ENCODE measurements at places on chromosomes 5 and 9.

- DNase-seq = no peak
Observed at GRCh38 chr5:137730336-137730735, 5.6 kb downstream of the KLHL3 start.

DNA sequence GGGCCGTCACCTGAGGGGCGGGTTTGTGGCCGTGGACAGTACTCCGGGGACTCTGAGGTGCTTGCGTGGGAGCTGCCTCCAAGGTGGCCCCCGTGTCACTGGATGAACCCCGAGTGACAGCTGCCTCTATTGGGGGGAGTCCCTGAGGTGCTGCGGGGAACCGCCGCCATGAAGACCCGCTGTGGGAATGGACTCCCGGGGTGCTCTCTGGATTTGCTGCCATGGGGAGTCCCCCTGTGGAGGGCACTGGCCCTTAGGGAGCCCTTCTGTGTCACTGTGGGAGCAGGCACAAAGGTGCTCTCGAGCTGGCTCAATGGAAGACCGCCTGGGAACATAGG, 100.2 kb upstream of the CCL21 start:
- no peak for DNase-seq

GRCh38 chr9:297104-297972, 82.7 kb downstream of the DOCK8 start:
- DNase-seq = peak; percentile 37

DNA sequence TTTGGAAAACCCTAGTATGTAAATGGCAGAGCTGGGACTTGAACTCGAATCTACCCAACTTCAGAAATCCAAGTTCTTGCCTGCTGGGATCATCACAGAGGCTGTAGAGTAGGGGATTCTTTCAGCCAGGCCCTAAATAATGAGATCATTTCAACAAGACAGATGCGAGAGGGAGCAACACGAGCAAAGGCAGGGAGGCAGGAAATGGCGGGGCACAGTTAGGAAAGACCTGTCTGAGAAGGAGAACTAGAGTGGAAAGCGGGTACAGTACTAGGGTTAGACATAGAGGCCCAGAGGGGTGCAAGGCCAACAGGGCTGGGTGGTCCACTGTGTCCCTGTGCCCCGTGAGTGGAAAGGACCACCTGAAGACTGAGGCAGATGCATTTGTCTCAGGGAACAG, 46.1 kb downstream of the MVB12B start:
- DNase-seq = no peak

DNA sequence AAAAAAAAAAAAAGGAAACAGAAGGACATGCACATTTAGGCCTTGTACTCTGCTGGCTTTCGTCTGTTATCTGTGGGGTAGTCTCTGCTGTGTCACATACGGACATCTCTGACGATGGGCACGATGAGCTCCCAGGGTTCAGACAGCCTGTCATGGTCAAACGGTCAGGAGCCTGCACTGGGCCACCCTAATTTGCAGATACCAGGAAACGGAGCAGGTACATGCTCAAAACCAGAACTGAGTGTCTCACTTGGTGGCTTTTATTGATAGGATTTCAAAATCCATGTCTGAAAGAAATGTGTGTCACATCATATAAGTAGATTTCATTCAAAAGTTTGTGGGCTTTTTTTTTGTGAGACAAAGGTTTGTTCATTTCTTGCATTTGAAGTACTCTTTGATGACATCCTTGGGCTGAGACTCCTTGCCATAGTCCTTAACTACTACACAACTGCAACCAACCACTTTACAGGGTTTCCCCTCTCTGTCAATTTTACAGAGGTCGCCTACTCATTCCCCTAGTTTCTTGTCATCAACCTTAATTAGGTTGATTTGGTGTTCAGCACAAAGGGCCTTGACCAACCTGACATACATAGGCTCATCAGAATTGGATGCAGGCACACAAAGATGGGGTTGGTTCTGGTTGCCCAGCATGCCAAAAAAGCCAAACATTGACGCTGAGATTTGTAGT, 9.0 kb downstream of the CKMT2 start:
- no peak for DNase-seq

DNA sequence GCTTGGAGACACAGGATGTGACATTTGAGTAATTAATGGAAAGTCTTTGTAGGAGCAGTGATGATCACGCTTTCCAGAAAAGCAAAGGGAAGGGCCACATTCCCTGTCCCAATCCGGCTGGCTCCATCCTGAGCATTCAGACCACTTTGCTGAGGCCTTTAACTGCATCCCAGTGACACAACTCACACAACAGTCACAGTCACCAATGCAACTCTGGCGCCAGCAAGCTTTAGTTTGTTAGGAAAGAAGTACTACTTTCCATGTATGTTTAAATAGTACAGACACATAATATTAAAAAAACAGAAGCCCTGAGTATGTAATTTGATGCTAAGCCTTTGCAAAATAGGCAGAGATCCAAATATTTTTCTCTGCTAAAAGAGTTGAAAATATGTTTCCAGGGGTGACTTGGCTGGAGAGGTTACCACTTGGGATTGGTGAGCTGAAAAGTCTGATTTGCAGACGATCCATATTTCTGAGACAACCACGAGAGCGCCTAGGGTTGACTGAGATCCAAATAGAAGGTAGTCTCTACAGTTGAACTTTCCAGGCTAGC, 31.7 kb upstream of the GAS1 start:
- no peak for DNase-seq

- no peak for DNase-seq
Observed at GRCh38 chr9:73179589-73179988, 27.9 kb downstream of the ANXA1 start.

- no peak for DNase-seq
Observed at GRCh38 chr5:109704282-109704952, 14.7 kb downstream of the MAN2A1 start.

- DNase-seq = no peak
Observed at GRCh38 chr5:138754699-138755057, 1.5 kb downstream of the CTNNA1 start.

- DNase-seq = no peak
Observed at GRCh38 chr9:92044936-92045335, 70.3 kb downstream of the SPTLC1 start.

GRCh38 chr5:173954671-173955521, 34.1 kb upstream of the C5orf47 start:
- DNase-seq = no peak

DNA sequence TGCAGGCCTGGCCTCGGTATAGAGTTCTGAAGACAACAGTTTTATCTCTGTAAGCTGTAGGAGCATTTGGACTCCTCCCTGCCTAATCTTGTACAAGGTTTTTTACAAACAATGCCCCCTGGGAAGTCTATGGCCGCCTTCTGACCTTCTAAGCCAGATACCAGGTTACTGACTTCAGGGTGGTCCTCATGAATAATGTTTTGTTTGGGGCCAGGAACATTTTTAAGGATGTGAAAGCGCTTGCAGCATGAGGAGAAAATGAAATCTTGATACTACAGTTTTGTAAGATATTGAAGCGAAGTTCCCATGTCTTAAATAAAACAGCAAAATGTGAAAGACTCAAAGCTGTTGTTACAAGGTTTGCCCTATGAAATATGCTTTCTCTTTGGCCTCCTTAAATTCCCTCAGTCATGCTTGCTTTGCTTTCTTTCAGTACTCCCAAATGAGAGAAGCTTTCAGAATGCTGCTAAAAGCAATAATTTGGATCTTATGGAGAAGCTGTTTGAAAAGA, 5.2 kb downstream of the ANKDD1B start:
- DNase-seq = no peak

DNA sequence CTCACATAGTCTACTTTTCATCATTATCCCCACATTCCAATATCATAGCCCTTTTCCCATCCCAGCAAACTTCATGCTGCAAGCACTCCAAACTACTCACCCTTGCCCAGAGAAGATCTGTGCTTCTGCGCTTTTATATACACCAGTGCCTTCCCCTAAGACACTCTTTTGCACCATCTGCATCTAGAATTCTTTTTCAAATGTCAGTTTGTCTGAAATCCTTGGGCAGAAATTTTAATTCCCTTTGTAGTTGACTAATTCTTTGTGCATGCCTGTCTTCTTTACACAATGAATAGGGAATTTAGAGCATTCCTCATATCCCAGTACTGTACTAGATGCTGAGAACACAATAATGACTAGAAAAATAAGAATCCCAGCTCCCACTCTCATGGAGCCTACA, 298.9 kb downstream of the KCNN2 start:
- no peak for DNase-seq

- no peak for DNase-seq
Observed at GRCh38 chr9:120109242-120109641, 470.7 kb downstream of the CDK5RAP2 start.

All from CD4-positive, alpha-beta T cell treated with Interleukin-10 for 1 hour (primary cell).